ENCODE measurements at places on chromosomes 3 and 15. TPM values are rescaled to one million over a fixed set of nuclear protein-coding genes. Genes with fewer than 3 reads are reported as not detected.

GRCh38 chr3:124168271-124168670, 176.3 kb upstream of the ROPN1 start:
- H3K4me3 ChIP-seq, result no peak overlapping the region
- H3K36me3 ChIP-seq, result no peaks in the 10 kb centered on the region
- no peaks in the 10 kb centered on the region for H3K27me3 ChIP-seq
- H3K27ac ChIP-seq, result no peak overlapping the region
- peaks cover 5% of the 10 kb centered on the region for H3K4me1 ChIP-seq

- H3K27me3 ChIP-seq, result no peaks in the 10 kb centered on the region
- H3K4me1 ChIP-seq, result peaks cover 6% of the 10 kb centered on the region
- H3K27ac ChIP-seq, result no peak overlapping the region
- H3K4me3 ChIP-seq, result no peak overlapping the region
- DNase-seq, result no peak
- H3K36me3 ChIP-seq, result no peaks in the 10 kb centered on the region
Observed at GRCh38 chr15:75705854-75706681, 6.6 kb downstream of the CSPG4 start.

- H3K27me3 ChIP-seq, result no peaks in the 10 kb centered on the region
- no peak overlapping the region for H3K4me3 ChIP-seq
- no peak for DNase-seq
- no peak overlapping the region for H3K27ac ChIP-seq
Observed at GRCh38 chr3:124826703-124827102, 60.5 kb downstream of the ITGB5 start.

DNA sequence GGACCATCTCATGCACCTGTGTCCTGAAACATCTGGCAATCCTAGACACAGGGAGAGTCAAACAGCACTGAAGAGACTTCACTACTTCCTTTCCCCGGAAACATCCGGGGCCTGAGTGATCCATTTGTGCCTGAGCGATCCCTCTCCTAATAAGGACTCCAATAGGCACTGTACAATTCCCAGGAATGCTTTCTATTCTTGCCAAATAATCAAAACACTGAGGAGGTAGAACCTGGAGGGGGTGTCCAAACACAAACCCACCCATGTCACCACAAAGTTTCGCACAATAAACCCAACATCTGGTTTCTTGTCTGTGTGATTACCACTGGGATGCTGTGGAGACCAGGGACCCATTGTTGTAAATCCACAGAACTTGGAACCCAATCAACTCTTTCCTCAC, 205.0 kb downstream of the OPA1 start:
- H3K4me3 ChIP-seq, result no peak overlapping the region
- H3K27me3 ChIP-seq, result no peaks in the 10 kb centered on the region

GRCh38 chr3:94036909-94037507, 8.6 kb upstream of the STX19 start:
- H3K27ac ChIP-seq, result no peak overlapping the region
- H3K36me3 ChIP-seq, result no peaks in the 10 kb centered on the region
- no peaks in the 10 kb centered on the region for H3K27me3 ChIP-seq
- no peak for DNase-seq

GRCh38 chr15:39579487-39580116, 1.3 kb upstream of the THBS1 start:
- peaks cover 24% of the 10 kb centered on the region for H3K4me1 ChIP-seq
- H3K4me3 ChIP-seq, result peak overlapping the region; percentile 5
- no peaks in the 10 kb centered on the region for H3K36me3 ChIP-seq
- peak overlapping the region; percentile 80 for H3K27ac ChIP-seq

GRCh38 chr3:171379281-171379680, 80.9 kb downstream of the TNIK start:
- no peaks in the 10 kb centered on the region for H3K27me3 ChIP-seq
- no peak overlapping the region for H3K27ac ChIP-seq
- H3K36me3 ChIP-seq, result no peaks in the 10 kb centered on the region
- H3K4me3 ChIP-seq, result no peak overlapping the region
- no peak for DNase-seq

- no peaks in the 10 kb centered on the region for H3K36me3 ChIP-seq
- H3K4me3 ChIP-seq, result no peak overlapping the region
- H3K27ac ChIP-seq, result no peak overlapping the region
- no peaks in the 10 kb centered on the region for H3K4me1 ChIP-seq
- DNase-seq, result no peak
Observed at GRCh38 chr15:44058126-44058525, 136.9 kb downstream of the FRMD5 start.

DNA sequence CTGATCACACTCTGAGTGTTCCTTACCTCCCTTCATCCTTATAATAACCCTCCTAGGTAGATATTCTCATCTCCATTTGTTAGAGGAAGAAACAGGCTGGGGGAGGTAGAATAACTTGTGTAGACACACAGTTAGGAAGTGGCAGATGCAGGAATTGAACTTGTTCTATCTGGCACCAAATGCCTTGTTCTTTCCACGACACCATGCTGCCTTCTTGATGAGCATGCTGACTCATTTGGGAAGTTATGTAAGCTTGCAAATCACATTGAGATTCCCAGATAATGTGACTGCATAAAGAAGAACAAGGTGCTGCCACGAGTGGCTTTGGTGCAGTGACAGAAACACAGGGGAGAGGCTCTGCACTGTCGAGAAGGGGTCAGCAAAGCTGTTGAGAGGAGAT, 27.5 kb upstream of the NDUFB4 start:
- DNase-seq, result no peak
- H3K4me3 ChIP-seq, result no peak overlapping the region

DNA sequence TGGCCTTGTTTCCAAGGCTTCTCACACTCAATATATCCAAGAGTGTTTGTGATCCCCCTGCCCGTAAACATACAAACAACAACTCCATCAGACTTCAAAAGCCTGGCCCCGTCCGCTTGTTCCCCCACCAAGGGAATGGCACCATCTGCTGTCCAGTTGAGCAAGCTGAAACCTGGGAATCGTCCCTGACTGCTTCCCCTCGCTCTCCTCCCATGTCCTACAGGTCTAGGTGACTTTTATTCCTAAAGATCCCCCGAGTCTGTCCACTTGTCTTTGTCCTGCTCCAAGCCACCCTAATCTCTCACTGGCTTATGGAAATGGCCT, 27.9 kb upstream of the FAM174B start:
- no peaks in the 10 kb centered on the region for H3K4me1 ChIP-seq
- no peak for DNase-seq
- no peaks in the 10 kb centered on the region for H3K27me3 ChIP-seq
- no peaks in the 10 kb centered on the region for H3K36me3 ChIP-seq

GRCh38 chr15:70505411-70505919, 257.9 kb downstream of the UACA start:
- no peak overlapping the region for H3K4me3 ChIP-seq
- H3K27me3 ChIP-seq, result no peaks in the 10 kb centered on the region
- no peaks in the 10 kb centered on the region for H3K36me3 ChIP-seq

DNA sequence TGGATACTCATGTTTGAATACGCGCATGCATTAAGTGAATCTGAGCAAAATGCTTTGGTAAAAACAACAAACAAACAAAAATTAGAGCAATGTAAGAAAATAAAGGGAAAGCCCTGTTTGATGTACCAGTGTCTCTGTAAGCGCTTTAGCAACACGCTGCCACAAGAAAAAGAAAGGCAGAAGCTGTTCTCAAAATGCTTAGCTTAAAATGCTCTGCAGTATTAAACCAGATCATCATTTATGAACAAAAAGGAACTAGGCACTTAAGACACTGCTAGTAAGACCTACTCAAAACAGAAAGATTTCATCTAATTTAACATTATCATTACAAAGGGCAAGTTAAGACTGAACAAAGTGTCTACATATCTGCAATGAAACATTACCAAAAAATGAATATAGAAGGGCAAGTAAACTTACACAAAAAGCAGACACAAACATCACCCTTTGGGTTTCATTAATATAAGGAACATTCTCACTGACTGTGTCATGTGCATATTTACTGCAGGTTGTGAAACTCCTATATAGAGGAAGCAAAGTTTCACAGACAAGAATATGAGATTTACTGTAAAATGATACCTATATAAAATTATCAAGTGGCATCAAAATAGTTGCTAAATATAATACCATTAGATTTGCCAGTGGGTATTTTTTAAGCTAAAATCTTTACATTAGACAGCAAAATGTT, 102.1 kb downstream of the FBXL22 start:
- no peaks in the 10 kb centered on the region for H3K27me3 ChIP-seq
- H3K4me1 ChIP-seq, result no peaks in the 10 kb centered on the region
- no peak overlapping the region for H3K4me3 ChIP-seq
- H3K36me3 ChIP-seq, result peaks cover 67% of the 10 kb centered on the region

Gene CHRM5
- total RNA-seq, result not detected

Gene FAM240A
- not detected for total RNA-seq

Gene LOXL1
- total RNA-seq, result 6.4 TPM

Gene TEX55
- not detected for total RNA-seq

Gene SPESP1
- 5.9 TPM for total RNA-seq
